Stimulated activated CD4-positive, alpha-beta T cell treated with anti-CD3 and anti-CD28 coated beads, TNF-alpha, amount 100 ng/mL, for 1 hour (primary cell): ENCODE measurements at places on chromosomes 1 and 21.

DNA sequence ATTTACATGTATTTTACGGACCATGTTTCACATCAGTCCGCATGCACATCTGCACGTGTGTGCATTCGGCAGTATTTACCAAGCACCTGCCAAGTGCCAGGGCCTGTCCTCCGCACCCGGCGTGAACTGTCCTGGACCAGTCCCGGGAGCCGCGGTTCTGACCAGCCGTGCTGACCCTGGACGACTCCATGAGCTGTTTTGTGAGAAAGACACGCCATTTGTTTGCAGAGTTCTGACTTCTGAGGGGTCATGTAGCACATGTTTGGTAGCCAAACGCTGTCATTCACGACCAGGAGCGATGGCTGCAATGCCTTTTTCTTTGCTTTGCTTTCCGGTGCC, 3.3 kb upstream of the OLIG2 start:
- no peak for DNase-seq

- no peak for DNase-seq
These were observed 36.4 kb downstream of the RCSD1 start for GRCh38 chr1:167666416-167666815.

- no peak for DNase-seq
These were observed 11.5 kb upstream of the PADI1 start for GRCh38 chr1:17193222-17194132.

GRCh38 chr1:47935163-47935562, 62.0 kb downstream of the TRABD2B start:
- DNase-seq, result no peak

DNA sequence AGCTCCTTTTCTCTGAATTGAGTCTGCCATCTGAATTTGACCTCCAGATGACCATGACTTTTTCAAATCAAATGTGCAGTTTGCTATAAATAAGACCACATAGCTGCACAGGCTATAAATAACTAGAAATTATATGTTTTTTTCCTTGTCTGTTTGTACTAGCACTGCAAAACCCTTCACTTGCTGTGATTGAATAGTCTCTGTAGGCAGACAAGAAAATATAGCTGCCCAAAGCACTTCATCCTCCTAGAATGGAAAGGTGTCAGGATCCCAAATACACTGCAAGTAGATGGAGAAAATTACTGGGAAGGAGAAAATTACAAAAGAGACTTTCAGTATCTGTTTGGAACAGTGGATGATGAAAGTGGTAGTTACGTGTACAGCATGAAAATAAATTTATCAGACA, 175.8 kb downstream of the APP start:
- DNase-seq, result no peak

- DNase-seq, result no peak
These were observed 13.9 kb upstream of the FMOD start for GRCh38 chr1:203364806-203365205.

- no peak for DNase-seq
These were observed 107.4 kb upstream of the MAGI3 start for GRCh38 chr1:113282893-113283285.

GRCh38 chr1:166418344-166418933, 251.6 kb upstream of the FAM78B start:
- DNase-seq, result no peak

DNA sequence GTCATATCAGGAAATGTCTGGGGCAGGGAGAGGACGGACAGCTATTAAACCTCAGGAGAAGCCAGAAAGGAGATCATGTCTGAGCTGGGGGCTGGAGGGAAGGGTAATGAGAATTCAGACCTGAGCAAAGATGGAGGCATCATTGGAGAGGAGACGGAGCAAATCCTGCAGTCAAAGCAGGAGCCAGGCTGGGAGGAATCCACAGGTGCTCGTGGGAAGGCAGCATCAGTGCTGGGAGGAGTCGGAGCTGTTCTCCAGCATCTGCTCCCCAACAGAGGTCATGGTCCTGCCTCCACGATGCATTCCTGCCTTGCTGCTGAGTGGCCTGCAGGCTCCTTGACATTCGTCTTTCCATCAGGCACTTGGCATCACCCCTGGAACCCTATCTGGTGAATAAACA, 148.3 kb upstream of the RAB4A start:
- no peak for DNase-seq

- DNase-seq, result no peak
These were observed 27.1 kb downstream of the IPP start for GRCh38 chr1:45723248-45723930.

DNA sequence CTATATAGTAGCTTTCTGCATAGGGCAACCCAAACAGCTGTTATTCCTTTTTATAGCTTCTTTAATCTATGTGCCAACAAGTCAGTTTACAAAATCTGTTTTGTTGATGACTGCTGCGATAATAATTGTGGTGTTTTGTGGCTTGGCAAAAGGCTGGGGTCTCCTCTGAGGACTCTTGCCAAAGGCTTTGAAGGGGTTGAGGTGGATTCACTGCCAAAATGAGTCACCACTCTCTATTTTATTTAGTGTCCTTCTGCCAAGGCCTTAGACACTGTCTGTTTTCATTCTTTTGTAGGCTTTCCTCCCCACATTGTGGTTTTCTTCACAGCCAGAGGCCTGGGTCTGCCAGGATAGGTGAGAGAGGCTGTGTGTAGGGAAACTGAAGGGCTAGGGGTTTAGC, 161.8 kb downstream of the NFIA start:
- no peak for DNase-seq

- no peak for DNase-seq
These were observed 87.1 kb downstream of the SLC5A9 start for GRCh38 chr1:48309564-48310082.

DNA sequence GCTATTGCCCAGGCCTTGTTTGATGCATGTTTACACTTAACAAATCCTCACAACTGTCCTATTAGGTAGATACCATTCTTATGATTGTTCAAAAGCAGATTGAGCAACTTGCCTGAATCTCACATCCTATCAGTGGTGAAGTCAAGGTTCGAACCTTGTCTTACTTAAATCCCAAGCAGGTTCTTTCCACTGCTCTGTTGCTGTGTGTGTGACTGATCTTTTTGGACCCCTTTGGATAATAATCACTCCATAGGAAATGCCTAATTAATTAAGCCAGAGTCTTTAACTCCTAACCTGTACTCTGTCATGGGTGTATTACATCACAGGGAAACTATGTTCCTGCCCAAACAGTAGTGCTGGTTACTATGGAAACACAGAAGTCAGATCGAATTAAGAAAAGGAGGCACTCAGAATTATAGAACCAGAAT, 84.2 kb downstream of the SPATA46 start:
- no peak for DNase-seq

DNA sequence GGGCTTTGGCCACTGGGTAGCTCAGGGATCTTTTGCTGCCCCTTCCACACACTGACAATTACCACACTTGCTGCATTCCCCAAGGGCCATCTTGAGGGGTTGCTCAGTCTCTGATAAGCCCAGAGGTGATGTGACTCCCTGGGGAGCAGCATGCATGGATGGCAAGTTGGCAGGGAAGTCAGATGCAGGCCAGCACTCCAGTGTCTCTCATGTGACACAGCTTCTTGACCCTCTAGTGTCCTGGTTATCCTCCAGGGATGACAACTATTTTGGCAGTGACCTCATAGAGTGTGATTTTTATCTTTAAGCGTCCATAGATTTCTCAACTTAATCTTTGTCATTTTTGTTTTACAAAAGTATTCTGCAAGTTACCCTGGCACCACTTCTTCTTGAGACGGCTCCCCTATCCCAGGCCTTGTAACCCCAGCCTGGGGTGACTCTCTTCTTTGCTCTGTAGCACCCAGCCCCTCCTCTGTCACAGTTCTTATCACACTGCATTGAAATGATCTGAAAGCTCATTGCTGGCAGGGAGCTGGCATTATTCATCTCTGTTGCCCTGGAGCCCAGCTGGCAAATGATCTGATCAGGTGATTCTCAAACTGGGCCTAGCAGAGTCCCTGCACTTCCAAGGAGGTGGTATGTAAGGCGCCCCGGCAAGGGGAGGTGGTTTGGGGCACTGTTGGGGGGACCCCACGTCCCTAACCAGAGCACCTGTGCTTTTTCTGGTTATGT, 72.6 kb downstream of the TENT5C start:
- no peak for DNase-seq

- DNase-seq, result no peak
These were observed 39.6 kb upstream of the TRABD2B start for GRCh38 chr1:48036710-48037355.

DNA sequence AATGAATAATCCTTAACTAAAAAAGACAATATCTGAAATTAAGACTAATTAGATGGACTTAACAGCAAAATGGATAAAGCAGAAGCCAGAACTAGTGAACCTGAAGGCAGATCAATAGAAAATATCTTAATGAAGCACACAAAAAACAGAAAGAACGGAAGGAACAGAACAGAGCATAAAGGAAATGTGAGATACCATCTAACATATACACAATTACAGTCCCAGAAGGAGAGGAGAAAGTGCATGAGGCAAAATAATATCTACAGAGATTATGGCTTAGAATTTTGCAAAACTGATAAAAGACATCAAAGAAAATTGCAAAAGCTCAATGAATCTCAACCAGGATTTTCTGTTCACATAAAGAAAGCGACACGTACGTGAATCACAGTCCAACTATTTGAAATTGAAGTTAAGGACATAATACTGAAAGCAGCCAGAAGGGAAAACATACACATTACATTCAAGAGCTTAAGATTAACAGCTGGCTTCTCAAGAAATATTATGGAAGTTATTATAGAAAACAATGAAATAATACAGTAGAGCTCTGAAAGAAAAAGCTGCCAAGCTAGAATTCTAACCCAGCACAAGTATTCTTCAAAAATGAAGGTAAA, 182.0 kb downstream of the CDC42BPA start:
- no peak for DNase-seq

GRCh38 chr1:224637936-224638335, 21.8 kb downstream of the CNIH3 start:
- no peak for DNase-seq

GRCh38 chr1:93846206-93846991, 32.6 kb downstream of the DNTTIP2 start:
- DNase-seq, result peak; percentile 75

GRCh38 chr1:44101328-44101727, 17.3 kb upstream of the KLF17 start:
- no peak for DNase-seq

DNA sequence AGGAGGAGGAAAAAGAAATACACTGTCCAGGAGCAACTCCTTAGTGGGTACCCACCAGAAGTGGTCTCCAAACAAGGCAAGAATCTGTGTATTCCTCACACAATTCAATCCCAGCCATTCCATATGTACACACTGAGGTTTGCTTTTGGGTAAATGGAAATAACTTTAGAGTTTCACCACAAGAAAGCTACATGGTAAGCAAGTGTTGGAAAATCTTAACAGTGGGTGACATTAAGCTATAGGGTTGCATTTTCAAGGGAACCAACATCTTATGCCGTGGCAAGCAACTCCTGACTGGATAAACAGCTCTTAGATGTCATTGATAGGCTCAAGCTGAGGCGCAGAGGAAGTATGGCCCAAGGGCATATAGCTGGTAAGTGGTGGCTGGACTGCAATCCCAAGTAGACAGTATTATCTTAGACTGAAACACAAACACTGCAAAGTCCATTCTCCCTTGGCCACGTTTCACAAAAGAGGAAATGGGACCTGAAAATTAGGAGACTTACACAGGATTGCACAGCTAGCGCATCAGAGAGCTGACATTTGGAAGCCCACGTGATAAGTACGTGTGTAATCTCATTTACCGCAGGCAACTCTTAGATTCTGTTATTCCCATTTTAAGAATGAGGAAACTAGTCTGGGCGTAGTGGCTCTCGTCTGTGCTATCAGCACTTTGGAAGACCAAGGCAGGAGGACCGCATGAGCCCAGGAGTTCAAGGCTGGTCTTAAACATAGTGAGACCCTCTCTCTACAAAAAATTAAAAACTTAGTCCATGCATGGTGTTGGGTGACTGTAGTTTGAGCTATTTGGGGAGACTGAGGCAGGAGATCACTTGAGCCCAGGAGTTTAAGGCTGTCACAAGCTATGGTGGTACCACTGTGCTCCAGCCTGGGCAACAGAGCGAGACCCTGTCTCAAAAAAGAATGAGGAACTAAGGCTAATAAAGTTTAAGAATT, 4.0 kb upstream of the BRWD1 start:
- no peak for DNase-seq

GRCh38 chr1:11904978-11905377, 21.2 kb downstream of the KIAA2013 start:
- DNase-seq, result no peak

DNA sequence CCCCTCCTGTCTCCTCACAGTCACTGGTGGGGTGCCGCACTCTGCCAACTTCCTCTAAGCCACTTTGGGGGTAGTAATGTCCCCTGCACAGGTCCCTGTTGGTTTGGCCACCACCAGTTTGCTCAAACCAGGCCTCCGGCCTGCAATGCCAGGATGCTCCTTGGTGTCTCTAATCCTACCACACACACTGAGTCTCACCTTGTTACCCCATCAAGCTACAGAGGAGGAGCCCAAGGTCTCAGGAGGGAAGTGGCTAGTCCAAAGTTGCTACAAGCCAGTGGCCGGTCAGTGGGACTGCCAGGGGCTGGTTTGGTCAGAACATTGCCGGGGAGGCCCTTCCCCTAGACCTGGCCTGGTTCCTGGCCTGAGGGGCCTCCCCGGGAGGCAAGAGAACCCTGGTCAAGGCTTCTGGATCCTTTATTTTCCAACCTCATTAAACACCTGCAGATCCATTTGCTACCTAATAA, 21.5 kb upstream of the LRP8 start:
- no peak for DNase-seq

DNA sequence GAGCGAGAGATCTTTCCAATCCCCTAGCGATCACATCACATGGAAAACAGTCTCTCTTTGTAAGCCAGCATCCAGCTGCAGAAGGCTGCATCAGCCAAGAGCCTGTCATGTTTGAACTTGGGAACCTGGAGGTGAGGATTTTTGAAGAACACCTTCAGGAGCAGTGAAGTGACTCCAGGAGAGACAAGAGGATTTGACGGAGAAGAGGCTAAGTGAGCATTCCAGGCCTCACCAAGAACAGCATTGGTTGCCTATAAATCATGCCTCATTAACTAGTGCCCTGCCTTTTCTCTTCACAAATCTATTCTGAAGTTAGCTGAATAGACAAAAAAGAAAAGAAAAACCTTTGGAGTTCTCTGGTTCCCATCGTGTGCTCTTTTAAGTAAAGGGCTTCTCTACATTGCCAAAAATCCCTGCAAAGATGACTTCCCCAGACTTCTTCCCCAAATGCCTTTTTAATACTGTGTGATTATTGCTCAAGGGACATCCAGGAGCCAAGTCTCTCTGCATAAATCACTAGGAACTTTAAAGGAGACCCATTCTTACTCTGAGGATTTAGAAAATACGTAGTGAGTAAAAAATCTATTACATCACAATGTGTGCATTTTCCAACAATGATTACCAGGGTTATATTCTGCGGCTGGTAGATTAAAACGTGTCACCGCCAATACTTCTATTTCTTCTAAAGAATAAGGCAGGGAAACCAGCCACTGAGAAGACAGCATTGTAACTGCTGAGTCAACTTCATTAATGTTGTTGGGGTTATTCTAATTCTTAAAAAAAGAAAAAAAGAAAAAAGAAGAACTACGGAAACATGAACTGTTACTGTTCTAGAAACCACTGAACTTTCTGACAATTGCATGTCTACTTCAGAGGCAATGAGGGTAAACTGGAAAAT, 95.2 kb downstream of the KIF14 start:
- DNase-seq, result no peak
